ENCODE measurements at places on chromosomes 6 and 20.
A peak's percentile ranks its signal among the peaks of the same experiment; 100 is the strongest.

- no peak for DNase-seq
Observed at GRCh38 chr6:160253714-160254113, 4.9 kb downstream of the SLC22A2 start.

DNA sequence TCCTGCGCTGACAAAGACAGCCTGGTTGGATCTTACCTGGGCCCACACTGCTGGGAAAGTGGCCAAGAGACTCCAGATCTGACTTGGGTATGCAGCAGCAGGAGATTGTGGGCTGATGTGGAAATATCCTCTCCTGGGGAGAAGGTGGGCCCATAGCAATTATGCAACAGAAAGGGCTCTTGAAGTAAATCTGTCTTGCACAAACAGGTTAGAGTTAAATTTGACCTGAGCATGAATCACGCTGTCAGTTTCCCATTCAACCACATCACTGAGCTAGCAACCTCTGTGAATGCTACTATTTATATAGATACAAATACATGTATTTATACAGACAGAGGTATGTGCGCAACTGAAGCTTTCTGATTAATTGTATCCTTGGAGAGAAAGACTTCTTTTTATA lies 28.3 kb upstream of the PDYN start:
- DNase-seq = peak; percentile 82

DNA sequence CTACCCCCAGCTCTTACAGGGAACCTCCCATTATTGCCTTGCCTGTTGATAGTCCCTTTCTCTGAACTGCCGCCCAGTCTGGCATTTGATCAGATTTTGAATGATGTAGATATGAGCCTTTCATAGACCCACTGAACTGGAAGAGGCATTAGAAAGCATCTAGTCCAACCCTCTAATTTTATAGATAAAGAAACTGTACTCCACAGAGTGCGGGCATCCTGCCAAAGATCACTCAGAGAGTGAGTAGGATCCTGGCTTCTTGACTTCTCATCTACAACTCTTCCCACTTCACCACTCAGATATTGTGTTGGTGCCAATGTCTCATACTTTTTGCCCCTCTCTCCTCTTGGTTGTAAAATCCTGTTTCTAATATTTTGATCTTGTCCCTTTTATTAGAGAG lies 179.2 kb upstream of the BMP2 start:
- peak; percentile 43 for DNase-seq

DNA sequence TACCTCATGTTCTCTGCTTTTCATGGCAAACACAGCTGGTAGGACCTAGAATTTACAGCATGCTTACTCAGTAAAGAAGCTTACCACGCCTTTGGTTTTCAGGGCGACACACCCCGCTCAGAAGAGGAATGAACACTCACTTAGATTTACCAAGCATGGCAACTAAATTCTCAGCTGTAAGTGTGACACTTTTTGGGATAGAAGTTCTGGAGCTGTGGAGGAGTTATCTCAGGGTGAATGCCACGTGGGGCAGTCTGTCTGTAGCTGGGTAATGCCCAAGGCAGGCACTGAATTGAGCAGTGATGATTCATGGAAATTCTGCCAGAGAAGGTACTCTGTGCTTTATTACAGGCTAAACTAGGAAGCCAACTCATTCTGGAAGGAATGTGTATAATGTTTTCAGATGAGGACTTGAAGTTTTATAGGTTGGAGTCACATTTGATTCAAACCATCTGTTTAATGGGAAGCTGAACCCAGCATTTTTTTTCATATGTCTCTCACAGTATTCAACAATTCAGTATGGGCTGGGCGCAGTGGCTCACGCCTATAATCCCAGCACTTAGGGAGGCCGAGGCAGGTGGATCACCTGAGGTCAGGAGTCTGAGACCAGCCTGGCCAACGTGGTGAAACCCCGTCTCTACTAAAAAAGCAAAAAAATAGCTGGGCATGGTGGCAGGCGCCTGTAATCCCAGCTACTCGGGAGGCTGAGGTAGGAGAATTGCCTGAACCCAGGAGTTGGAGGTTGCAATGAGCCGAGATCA lies 3.5 kb upstream of the PRIM2 start:
- DNase-seq = peak; percentile 94

- no peak for DNase-seq
Observed at GRCh38 chr6:75115481-75115880, 90.4 kb downstream of the COL12A1 start.

DNA sequence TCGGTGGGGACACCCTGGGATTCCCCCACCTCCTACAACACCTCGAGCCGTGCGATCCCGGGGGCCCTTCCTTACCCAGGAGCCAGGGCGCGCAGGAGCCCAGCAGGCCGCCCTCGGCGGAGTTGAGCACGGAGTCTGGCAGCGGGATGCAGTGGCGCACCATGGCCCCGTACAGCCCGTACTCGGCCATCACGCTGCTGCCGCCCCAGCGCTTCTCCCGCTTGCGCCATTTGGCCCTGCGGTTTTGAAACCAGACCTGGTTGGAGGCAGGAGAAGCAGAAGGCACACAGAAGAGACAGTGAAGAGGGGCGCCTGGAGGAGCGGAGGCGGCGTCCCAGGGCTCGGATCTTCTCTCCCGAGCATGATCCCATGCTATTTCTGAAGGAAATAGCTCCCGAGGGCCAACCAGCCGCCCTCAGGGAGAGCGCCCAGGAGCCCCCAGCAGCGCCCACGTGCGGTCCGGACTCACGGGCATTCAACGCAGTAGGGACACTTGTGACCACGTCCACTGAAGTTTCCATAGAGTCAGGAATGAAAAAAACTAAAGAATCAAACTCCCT lies 4.3 kb downstream of the VSX1 start:
- peak; percentile 33 for DNase-seq

DNA sequence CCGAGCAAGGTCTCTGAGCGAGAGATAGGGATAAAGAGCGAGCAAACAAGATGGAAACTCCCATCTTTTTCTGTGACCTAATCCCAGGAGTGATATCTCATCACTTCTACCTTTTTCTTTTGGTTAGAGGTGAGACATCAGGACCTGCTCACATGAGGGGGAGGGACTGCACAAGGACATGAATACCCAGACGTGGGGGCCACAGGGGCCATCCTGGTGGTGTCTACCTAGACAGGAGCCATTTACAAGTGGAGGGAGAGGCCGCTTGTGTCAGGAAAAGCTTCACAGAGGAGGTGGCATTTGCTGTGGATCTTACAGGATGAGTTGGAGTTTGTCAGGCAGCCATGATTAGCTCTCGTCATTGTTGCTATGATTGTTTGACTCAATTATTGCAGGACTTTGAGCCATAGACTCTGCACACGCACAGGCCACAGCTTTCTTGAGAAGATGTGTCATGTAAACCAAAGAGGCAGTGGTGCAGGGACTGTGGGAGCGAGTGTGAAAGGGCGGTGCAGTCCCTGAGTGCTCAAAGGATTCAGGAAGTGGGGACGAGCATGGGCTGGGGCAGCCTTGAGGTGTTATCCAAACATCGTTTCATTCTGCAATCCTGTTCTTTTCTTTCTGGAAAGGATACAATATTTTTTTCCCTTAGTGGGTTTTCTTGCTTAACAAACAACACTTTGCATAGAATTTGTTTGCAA lies 7.7 kb downstream of the NPEPL1 start:
- no peak for DNase-seq

- DNase-seq = no peak
Observed at GRCh38 chr6:136604328-136604825, 54.2 kb upstream of the MAP7 start.

DNA sequence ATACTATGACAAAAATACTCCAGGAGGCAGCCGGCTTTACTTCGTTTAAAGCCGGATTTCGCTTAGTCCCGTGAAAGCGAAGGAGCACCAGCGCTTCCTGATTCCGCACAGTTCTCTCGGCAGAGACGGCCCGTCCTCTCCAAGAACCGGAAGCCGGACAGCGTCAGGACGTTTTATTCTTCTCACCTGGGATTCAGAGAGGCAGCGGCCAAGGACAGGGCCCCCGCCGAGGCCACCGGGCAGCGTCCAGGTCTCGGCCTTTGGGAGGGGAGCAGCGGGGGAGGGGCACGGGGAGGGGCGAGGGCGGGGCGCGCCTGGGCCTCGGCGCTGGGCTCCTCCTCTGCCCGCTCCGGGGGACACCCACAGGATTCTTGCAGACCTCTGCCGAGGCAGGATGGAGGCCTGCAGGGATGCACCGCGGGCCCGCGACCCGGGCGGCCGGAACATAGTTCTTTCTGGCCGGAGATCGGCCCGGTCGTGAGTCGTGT lies 2.8 kb upstream of the DIDO1 start:
- DNase-seq = peak; percentile 59

- DNase-seq = no peak
Observed at GRCh38 chr20:21003902-21004301, 102.3 kb downstream of the LINC00237 start.

GRCh38 chr6:16671302-16672289 lies 89.7 kb downstream of the ATXN1 start:
- peak; percentile 33 for DNase-seq

Data from epithelial cell of esophagus (primary cell).